Activated naive CD8-positive, alpha-beta T cell treated with anti-CD3 and anti-CD28 coated beads, Interleukin-2, amount 10 ng/mL, durations not matched to agents 7 days and 5 days (primary cell): ENCODE measurements at places on chromosomes 4 and X.

- DNase-seq: no peak
Observed at GRCh38 chr4:7328913-7329638, 105.7 kb downstream of the PSAPL1 start.

GRCh38 chr4:100833906-100834305 is 316.1 kb upstream of the EMCN start:
- DNase-seq: no peak

DNA sequence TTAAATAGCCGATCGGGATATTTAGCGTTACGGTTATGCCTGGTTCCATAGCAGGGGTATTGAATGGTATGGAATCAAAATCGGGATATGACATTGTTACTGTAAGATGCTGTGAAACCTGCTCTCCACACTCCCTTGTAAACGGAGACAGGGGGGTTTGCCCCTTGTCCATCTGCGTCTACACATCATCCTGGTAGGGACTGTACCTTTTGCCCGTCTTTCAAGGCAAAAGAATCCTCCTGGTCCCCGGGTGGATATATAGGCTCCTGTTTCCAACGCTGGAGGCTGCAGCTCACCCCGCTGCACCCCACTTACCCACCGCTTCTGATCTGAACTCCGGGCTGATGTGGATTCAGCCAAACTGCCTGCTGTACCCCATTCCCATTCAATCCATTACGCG is 189.1 kb downstream of the SHOX start:
- no peak for DNase-seq

- no peak for DNase-seq
Observed at GRCh38 chr4:105451346-105451745, 22.5 kb downstream of the PPA2 start.

DNA sequence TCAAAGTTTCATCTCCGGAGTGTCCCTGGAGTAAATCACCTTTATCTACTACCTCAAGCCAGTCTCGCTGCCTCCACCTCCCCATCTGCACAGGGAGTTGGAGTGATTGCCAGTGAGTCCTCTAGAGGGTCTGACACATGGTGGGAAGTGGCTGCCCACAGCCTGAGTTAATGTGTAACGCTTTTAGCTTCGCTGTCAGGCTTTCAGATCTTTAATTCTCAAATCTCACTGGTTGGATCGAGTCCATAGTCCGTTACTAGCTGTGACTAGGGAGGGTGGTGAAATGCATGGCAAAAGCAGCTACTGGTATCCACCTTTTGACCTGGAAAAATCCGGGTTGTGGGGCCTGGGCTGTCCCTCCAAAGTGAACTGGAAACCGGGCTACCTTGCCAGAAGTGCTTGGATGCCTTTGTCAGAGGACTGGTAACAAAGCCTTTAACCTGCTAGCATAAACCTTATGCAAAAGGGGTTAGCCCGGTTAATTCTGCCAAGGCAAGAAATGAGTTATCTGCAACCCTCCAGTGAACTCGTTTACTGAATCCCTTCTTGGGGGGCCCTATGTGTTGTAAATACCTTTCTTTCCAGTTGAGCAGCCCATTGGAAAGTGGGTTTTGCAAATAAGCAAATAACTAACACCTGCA is 5.1 kb upstream of the WDR1 start:
- no peak for DNase-seq
